GM03348 (cell line): ENCODE measurements at places on chromosomes 4 and X.

DNA sequence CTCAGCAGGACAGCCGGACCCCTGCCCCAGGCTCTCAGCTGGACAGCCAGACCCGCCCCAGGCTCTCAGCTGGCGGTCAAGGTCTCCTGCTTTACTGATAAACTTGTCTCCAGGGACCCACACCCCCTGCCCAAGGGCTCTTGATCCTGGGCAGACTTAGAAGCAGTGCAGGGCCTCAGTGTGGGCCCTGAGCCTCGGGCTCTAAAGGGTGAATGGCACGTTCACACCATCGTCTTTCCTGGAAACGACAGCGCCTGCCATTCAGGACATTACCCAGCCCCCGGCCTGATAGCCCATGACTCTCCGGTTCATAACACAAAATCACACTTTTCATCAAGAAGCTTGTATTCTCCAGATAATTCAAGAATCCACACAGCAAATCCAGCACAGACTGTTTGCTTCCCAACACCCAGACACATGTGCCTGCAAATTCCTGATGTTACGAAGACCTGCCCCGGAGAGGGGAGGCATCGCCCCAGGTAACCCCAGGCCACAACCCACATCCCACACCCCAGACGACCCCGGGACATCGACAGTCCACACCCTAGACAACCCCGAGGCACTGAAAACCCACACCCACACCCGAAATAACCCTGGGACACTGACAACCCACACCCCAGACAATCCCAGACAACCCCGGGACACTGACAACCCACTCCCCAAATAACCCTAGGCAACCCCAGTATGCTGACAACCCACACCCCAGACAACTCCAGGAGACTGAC lies 136.8 kb downstream of the FAM53A start:
- no peak for DNase-seq

- DNase-seq: no peak
Measured at GRCh38 chr4:169025184-169025583, 15.1 kb upstream of the CBR4 start.

GRCh38 chr4:35138449-35138848 lies 1105.9 kb downstream of the ARAP2 start:
- no peak for DNase-seq

DNA sequence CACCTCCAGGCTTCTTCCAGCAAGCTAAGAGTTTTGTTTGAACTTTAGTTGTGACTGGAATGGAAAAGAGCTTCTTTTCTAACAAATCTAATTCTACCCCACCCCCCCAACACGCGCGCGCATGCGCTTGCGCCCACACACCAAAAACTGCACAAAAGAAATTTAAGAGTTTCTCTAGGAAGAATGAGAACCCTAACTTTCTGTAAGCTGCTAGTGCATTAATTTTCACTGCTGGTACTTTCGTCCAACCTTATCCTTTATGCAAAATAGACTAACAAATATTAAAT lies 9.0 kb upstream of the INTU start:
- DNase-seq: peak; percentile 83

- DNase-seq: no peak
Measured at GRCh38 chr4:40800064-40800463, 50.3 kb downstream of the NSUN7 start.

GRCh38 chr4:8472158-8472688 lies 31.6 kb downstream of the TRMT44 start:
- no peak for DNase-seq

DNA sequence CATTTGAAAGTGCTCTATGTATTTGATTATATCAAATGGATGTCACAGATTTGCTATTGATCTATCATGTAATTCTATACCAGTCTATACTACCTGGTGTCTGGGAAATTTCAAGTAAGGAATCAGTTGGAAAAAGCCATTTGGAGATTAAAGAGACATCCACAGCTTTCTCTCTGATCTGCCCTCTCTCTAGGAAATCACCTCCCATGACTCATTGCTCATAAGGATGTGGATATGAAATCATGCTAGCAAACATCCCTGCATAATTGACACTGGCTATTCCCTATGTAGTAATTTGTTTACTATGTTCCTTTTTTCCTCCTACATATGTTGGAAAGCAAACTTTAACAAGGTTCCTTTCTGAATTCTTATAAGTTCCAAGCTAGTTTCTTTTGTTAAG lies 94.3 kb downstream of the TEX13A start:
- DNase-seq: no peak
